ENCODE measurements at places on chromosomes 1 and 21.

GRCh38 chr1:24421502-24421901 lies 5.9 kb downstream of the NIPAL3 start:
- no peak overlapping the region for H3K4me3 ChIP-seq
- no peak for DNase-seq
- no peaks in the 10 kb centered on the region for H3K36me3 ChIP-seq
- no peaks in the 10 kb centered on the region for H3K27me3 ChIP-seq
- H3K4me1 ChIP-seq, result peaks cover 4% of the 10 kb centered on the region
- no peak overlapping the region for H3K27ac ChIP-seq

DNA sequence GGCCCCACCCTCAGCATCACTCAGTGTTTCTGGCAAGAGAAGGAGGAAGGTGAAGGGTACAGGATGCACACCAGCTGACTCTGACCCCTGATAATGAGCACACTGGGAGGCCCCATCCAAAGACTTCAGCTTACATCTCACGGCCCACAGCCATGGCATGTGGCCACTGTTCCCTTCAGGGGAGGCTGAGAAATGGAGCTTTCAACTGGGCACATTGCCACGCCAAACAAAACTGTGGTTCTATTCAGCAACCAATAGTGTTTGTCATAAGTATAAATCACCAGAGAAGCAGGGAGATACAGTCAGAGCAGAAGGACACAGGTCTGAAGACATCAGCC lies 12.7 kb upstream of the TRAF3IP3 start:
- no peak overlapping the region for H3K4me3 ChIP-seq
- no peak for DNase-seq
- no peaks in the 10 kb centered on the region for H3K36me3 ChIP-seq
- no peak overlapping the region for H3K27ac ChIP-seq
- H3K4me1 ChIP-seq, result peaks cover 4% of the 10 kb centered on the region
- no peaks in the 10 kb centered on the region for H3K27me3 ChIP-seq

- H3K4me1 ChIP-seq, result no peaks in the 10 kb centered on the region
- H3K27ac ChIP-seq, result no peak overlapping the region
- H3K27me3 ChIP-seq, result no peaks in the 10 kb centered on the region
Measured at GRCh38 chr1:13462682-13463081, 51.1 kb downstream of the LRRC38 start.

GRCh38 chr1:64166629-64167028 lies 36.8 kb upstream of the UBE2U start:
- no peaks in the 10 kb centered on the region for H3K27me3 ChIP-seq
- no peak overlapping the region for H3K27ac ChIP-seq
- H3K4me1 ChIP-seq, result peaks cover 6% of the 10 kb centered on the region
- no peak for DNase-seq

GRCh38 chr1:172473302-172473701 lies 29.4 kb upstream of the PIGC start:
- H3K4me1 ChIP-seq, result peaks cover 13% of the 10 kb centered on the region
- H3K27me3 ChIP-seq, result no peaks in the 10 kb centered on the region
- H3K4me3 ChIP-seq, result no peak overlapping the region
- no peak overlapping the region for H3K27ac ChIP-seq

GRCh38 chr1:242428399-242429190 lies 95.9 kb downstream of the PLD5 start:
- H3K4me3 ChIP-seq, result no peak overlapping the region
- H3K36me3 ChIP-seq, result no peaks in the 10 kb centered on the region
- H3K4me1 ChIP-seq, result no peaks in the 10 kb centered on the region
- no peaks in the 10 kb centered on the region for H3K27me3 ChIP-seq
- no peak for DNase-seq

- H3K27me3 ChIP-seq, result no peaks in the 10 kb centered on the region
- peaks cover 26% of the 10 kb centered on the region for H3K36me3 ChIP-seq
- DNase-seq, result no peak
- peaks cover 35% of the 10 kb centered on the region for H3K4me1 ChIP-seq
Measured at GRCh38 chr1:33337441-33337840, 16.5 kb upstream of the A3GALT2 start.

- peak; percentile 36 for DNase-seq
- H3K4me1 ChIP-seq, result no peaks in the 10 kb centered on the region
- no peak overlapping the region for H3K27ac ChIP-seq
- no peaks in the 10 kb centered on the region for H3K36me3 ChIP-seq
- no peak overlapping the region for H3K4me3 ChIP-seq
- no peaks in the 10 kb centered on the region for H3K27me3 ChIP-seq
Measured at GRCh38 chr1:25140073-25140797, 92.1 kb downstream of the SYF2 start.

GRCh38 chr1:11151114-11151513 lies 38.0 kb upstream of the ANGPTL7 start:
- no peak overlapping the region for H3K4me3 ChIP-seq
- H3K27ac ChIP-seq, result no peak overlapping the region
- no peaks in the 10 kb centered on the region for H3K27me3 ChIP-seq
- DNase-seq, result no peak
- peaks cover 29% of the 10 kb centered on the region for H3K36me3 ChIP-seq

DNA sequence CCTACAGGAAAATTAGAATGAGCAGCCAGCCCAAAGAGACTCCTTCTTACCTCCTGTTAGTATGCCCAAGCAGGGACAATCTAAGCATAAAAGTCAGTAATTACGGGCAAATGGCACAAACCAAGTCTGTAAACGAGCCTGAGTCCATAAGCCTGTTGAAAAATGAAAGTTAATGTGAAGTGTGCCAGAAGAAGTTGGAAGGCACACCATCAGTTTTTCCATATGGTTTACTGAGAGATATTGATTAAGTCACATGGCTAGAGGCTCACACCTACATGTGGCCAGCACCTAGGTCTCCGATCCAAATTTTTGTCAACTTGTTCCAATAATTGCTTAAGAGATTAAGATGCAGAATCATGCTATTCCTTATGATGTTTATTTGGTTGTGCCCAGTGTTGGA lies 242.4 kb upstream of the CSF3R start:
- H3K27ac ChIP-seq, result no peak overlapping the region
- H3K4me1 ChIP-seq, result no peaks in the 10 kb centered on the region
- H3K27me3 ChIP-seq, result no peaks in the 10 kb centered on the region

GRCh38 chr1:197399755-197400521 lies 131.9 kb downstream of the CRB1 start:
- no peak overlapping the region for H3K27ac ChIP-seq
- no peaks in the 10 kb centered on the region for H3K27me3 ChIP-seq
- H3K36me3 ChIP-seq, result no peaks in the 10 kb centered on the region
- H3K4me3 ChIP-seq, result no peak overlapping the region
- peak; percentile 57 for DNase-seq

DNA sequence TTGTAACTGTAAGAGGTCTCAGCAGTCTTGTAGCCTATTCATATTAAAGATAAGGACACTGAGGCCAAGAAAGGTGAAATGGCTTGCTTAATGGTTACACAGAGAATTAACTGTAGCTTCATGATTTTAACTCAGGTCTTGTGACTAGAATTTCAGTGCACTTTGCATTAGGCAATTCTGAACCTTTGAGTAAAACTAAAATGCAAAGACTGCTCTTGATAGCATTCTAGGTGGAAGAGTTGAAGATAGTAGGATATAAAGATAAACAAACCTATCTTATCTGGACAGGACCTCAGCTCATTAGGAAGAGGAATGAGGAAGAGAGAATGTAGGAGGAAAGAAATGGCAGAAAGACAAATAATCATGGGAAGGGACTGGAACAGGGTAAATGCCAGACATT lies 68.6 kb upstream of the RGL1 start:
- no peaks in the 10 kb centered on the region for H3K4me1 ChIP-seq
- H3K27me3 ChIP-seq, result no peaks in the 10 kb centered on the region
- no peak overlapping the region for H3K27ac ChIP-seq

GRCh38 chr1:46638921-46639320 lies 22.3 kb upstream of the MOB3C start:
- H3K27ac ChIP-seq, result no peak overlapping the region
- no peak for DNase-seq
- H3K36me3 ChIP-seq, result peaks cover 9% of the 10 kb centered on the region
- H3K27me3 ChIP-seq, result no peaks in the 10 kb centered on the region

DNA sequence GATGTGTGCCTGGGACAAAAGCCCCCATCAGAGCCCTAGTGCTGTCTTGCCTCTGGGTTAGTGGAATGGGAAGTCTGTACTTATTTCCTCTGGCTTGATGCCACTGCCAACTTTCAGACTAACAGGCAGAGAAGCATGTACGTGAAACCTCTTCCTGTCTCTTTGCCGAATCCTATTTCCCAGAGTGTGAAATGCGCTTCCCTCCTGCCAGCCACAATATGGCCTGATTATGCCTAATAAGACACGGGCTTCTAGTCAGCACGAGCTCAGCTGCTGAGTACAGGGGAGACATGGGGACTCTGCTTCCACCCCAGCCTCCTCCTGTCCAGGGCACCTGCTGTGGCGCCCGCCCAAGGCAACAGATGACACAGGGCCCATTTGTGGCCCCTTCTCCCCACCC lies 111.4 kb downstream of the KCND3 start:
- no peaks in the 10 kb centered on the region for H3K27me3 ChIP-seq
- H3K4me1 ChIP-seq, result no peaks in the 10 kb centered on the region
- H3K27ac ChIP-seq, result no peak overlapping the region
- no peak for DNase-seq
- no peaks in the 10 kb centered on the region for H3K36me3 ChIP-seq

DNA sequence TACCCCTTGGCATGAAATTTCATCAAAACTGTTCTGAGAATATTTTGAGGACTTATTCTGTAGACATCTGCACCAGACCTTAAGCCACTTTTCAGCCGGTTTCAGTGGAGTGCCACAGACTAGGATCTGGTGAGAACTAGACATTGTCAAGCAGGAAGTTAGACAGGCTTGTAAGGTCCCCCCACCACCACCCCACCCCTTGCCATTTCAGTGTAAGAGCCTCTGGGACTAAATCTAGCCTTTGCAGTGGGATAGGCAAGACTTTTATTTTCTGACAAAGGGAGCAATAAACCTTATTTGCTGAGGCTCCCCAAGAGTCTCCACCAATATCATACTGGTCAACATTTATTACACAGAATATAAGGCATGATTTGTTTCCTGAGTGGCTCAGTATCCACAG lies 77.9 kb upstream of the EXO1 start:
- H3K4me1 ChIP-seq, result peaks cover 6% of the 10 kb centered on the region
- no peak overlapping the region for H3K27ac ChIP-seq

DNA sequence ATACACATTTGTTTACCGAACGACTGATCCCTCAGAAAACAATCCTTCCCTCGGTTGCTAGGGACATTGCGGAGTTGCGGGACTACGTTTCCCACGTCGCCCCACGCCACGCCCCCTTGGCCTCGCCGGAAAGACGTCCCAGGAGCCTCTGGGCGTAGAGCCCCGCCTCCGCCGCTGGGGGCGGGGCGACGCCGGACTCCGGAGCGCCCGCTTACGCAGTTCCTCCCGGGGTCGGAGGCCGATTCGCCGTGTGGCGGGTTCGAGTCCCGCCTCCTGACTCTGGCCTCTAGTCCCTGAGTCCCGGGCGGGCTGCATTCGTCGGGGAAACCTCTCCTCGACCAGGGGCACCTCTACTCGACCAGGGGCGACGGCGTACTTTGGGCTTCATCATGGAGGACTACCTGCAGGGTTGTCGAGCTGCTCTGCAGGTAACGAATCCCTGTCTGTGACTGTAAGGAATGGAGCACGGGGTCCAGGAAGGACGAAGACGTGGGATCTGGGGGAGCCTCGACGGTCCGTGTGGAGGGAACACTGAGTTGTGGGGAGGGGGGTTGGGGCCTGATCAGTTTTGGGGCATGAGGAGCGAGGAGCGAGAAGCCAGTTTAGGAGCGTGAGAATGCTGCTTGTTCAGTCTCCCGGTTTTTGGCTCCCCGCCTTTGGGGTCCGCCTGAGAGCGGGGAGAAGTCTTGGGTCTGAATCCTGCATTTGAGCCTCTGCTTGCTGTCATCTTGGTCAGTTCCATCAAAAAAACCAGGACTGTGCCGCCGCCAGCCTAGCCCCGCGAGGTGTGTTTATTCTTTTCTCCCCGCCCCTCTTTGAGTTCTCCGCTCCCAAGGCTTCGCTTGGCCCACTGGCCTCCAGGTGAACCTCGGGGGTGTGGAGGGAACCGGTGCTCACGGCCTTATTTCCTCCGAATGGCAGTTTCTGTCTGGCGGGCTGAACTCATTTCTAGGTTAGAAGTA lies at the start of gene PRUNE1:
Gene PRUNE1, plus strand, starts transcription at position 206 of the 962 bp plus-strand sequence. Its CDS starts 184 bp downstream, at position 390.
- no peaks in the 10 kb centered on the region for H3K36me3 ChIP-seq
- peaks cover 6% of the 10 kb centered on the region for H3K4me1 ChIP-seq
- H3K27me3 ChIP-seq, result no peaks in the 10 kb centered on the region
- H3K4me3 ChIP-seq, result peak within 1 kb of the TSS; percentile 84
- peak; percentile 100 for DNase-seq

- peaks cover 26% of the 10 kb centered on the region for H3K36me3 ChIP-seq
- H3K27me3 ChIP-seq, result no peaks in the 10 kb centered on the region
- H3K27ac ChIP-seq, result no peak overlapping the region
- H3K4me3 ChIP-seq, result no peak overlapping the region
- H3K4me1 ChIP-seq, result peaks cover under 1% of the 10 kb centered on the region
- no peak for DNase-seq
Measured at GRCh38 chr1:40986956-40987355, 7.5 kb downstream of the CTPS1 start.

GRCh38 chr21:45994086-45994661 lies 12.6 kb downstream of the COL6A1 start:
- peaks cover 13% of the 10 kb centered on the region for H3K36me3 ChIP-seq
- H3K4me3 ChIP-seq, result no peak overlapping the region
- H3K27me3 ChIP-seq, result no peaks in the 10 kb centered on the region
- no peak for DNase-seq
- peaks cover 14% of the 10 kb centered on the region for H3K4me1 ChIP-seq

GRCh38 chr1:166140251-166140650 lies 26.6 kb downstream of the FAM78B start:
- no peaks in the 10 kb centered on the region for H3K27me3 ChIP-seq
- no peaks in the 10 kb centered on the region for H3K4me1 ChIP-seq
- no peak overlapping the region for H3K27ac ChIP-seq
- H3K36me3 ChIP-seq, result no peaks in the 10 kb centered on the region

DNA sequence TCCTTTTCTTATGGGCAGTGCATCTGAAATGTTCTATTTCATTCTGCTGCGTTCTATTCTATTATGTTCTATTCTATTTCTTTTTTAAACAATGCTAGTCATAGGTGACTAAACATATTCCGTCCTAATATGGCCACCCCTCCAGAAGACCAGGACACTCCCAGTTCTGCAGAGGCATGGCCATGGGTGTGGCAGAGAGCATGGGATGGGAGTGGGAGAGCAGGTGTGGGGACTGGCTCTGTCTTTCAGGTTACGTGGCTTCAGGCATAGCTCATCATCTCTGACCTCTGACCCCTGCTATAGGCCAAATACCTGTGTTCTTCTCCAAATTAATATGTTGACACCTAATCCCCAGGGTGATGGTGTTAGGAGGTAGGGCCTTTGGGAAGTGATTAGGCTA lies 33.4 kb upstream of the TLR5 start:
- H3K4me3 ChIP-seq, result no peak overlapping the region
- peaks cover 3% of the 10 kb centered on the region for H3K4me1 ChIP-seq

- H3K27ac ChIP-seq, result no peak overlapping the region
- H3K4me1 ChIP-seq, result no peaks in the 10 kb centered on the region
- DNase-seq, result no peak
- H3K27me3 ChIP-seq, result no peaks in the 10 kb centered on the region
- H3K36me3 ChIP-seq, result no peaks in the 10 kb centered on the region
Measured at GRCh38 chr1:72516826-72517225, 234.5 kb upstream of the NEGR1 start.

- no peak overlapping the region for H3K4me3 ChIP-seq
- no peaks in the 10 kb centered on the region for H3K27me3 ChIP-seq
- DNase-seq, result no peak
- no peak overlapping the region for H3K27ac ChIP-seq
- no peaks in the 10 kb centered on the region for H3K36me3 ChIP-seq
- H3K4me1 ChIP-seq, result no peaks in the 10 kb centered on the region
Measured at GRCh38 chr1:106022312-106022902, 1034.1 kb upstream of the PRMT6 start.

- H3K4me1 ChIP-seq, result no peaks in the 10 kb centered on the region
- H3K27me3 ChIP-seq, result no peaks in the 10 kb centered on the region
- no peak overlapping the region for H3K4me3 ChIP-seq
- peak; percentile 42 for DNase-seq
- no peaks in the 10 kb centered on the region for H3K36me3 ChIP-seq
- H3K27ac ChIP-seq, result no peak overlapping the region
Measured at GRCh38 chr21:37060296-37060695, 12.6 kb downstream of the PIGP start.
